ENCODE measurements at places on chromosomes 13 and 19.
A peak's percentile ranks its signal among the peaks of the same experiment; 100 is the strongest.

GRCh38 chr13:56317841-56318240, 822.9 kb upstream of the PRR20A start:
- DNase-seq, result no peak

DNA sequence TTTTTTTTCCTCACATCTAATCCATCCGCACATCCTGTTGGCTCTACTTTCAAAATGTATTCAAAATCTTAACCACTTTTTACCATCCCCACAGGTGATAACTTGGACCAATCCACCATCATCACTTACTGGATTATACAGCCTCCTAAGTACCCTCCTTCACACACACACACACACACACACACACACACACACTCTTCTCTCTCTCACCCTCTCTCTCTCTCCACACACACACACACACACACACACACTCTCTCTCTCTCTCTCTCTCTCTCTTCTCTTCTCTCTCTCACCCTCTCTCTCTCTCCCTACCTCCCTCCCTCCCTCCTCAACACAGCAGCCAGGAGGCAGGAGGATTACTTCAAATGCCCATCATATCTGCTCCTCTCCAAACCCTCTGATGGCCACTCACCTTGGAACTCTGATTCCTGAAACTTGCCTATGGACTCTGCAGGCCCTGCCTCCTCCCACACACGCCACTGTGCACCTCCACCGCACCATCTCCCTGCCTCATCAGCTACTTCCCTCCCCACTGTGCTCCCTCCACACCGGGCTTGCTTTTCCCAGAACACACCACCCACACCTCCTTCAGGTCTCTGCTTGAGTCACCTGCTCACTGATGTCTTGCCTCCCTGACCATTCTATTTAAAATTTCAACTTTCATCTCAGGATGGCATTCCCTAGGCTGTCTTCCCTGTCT, 39.7 kb downstream of the RCBTB2 start:
- no peak for DNase-seq

DNA sequence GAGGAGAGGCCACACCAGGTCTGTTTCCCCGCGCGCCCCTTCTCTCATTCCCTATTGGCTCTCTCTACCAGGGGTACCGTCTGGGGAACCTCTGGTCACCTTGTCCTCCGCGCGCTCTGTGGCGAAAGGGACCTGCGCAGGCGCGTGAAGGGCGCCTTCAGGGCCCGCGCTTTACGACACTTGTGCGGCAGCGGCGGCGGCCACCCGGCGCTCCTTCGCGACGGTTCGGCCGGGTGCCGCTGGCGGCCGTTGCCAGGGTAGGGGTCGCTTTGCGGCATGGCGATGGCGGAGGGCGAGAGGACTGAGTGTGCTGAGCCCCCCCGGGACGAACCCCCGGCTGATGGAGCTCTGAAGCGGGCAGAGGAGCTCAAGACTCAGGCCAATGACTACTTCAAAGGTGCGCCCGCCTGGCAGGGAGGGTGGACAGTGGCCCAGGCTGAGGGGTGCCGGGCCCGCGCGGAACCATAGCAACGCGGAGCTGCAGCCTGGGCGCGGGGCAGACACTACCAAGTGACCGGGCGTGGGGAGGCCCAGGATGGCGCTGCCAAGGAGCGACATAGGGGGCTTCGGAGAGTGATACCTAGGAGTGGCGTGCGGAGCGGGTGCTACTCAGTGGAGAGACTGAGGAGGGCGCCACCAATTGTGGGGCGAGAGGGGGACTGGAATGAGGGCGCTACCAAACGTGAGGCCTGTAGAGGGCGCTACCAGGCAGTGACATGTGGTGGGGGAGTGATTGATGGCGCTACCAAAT, at the start of gene PPP5C:
TSS of gene PPP5C (plus strand) at position 267 of the 751 bp plus-strand sequence. CDS start at position 277, 10 bp downstream.
- DNase-seq, result peak; percentile 99

DNA sequence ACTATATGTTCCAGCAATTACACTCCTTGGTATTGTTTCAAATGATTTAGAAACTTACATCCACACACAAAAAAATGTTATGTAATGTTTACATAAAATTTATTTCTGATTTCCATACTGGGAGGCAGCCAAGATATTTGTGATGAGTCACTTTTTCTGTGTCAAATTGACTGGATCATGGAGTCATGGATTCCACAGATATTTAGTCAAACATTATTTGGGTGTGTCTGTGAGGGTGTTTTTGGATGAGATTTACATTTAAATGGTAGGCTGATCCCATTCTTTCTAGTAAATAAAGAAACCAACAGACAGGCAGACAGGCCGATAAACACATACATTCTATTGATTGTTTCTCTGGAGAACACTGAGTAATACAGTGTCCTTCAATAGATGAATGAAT, 562.8 kb downstream of the SLITRK6 start:
- DNase-seq, result no peak

- DNase-seq, result no peak
Observed at GRCh38 chr13:26629260-26629825, 71.9 kb downstream of the WASF3 start.

GRCh38 chr19:15562861-15563260, 52.2 kb upstream of the CYP4F8 start:
- DNase-seq, result no peak

DNA sequence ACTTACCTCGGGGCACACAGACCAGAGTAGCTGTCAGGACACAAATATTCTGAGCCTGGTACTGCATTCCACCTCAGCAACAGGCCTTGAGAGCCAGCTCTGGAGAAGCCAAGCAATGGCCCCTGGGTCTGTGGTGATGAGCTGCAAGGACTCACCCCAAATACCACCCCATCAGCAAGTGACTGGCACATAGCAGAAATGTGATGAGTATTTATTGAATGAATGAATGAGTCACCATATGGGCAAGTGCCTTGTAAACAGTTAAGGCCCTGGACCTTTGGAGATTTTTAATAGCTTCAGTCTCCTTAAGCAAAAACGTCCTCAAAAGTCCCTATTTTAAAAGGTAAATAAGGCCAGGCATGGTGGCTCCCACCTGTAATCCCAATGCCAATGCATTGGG, 18.2 kb downstream of the GSX1 start:
- DNase-seq, result no peak

DNA sequence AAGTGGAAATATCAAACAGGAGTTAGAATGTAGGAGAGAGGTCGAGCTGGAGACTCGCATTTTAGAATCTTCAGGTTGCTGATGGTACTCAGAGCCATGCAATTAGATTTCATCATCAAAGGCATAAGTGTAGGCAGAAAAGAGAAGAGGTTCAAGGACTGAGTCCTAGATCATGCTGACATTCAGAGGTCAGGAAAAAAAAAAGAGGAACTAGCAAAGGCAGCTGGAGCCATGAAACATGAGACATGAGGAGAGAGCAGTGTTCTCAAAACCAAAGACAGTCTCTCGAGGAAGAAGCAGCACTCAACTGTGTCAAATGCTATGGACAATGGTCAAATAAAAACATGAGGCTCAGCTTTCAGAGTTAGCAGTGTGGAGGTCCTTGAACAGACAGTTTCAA, 12.4 kb upstream of the TPP2 start:
- DNase-seq, result no peak

DNA sequence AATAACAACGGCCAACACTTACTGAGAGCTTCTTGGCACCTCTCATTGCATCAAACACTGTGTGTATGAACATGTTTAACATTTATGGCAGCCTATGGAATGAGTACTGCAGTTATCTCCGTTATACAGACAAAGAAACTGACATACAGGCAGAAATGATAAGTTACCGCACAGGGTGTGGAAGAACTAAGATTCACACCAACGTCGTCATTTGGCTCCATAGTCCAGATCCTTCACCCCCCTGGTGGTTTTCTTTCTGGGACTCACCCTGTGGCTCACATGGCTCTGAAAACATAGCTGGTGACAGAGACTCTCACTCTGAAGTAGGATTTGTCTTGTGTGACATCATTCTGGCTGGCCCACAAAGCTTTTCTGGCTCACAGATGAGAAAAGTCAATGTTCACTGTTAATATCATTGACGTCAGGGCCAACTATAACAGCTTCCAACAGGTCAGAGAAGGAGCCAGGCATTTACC, 230.1 kb downstream of the DLEU7 start:
- DNase-seq, result no peak

GRCh38 chr13:40648040-40648439, 18.4 kb downstream of the FOXO1 start:
- DNase-seq, result no peak

GRCh38 chr13:23856008-23856750, 33.0 kb downstream of the MIPEP start:
- DNase-seq, result no peak

DNA sequence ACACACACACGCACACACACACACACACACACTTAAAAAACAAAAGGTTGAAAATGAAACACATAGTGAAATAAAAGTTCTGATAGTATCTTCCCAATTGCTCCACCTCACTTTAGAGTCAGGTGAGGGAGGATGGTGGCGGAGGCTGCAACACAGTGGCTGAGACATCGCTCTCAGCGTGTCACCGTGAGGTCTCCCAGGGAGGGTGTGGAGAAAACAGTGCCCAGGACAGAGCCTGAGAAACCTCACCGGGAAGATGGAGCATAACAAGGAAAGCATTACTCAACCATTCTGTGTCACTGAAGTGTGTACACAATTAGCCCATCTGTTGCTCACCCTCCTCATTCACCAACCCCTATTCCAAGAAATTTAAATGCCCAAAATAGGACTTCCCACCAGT, 111.4 kb upstream of the USP29 start:
- no peak for DNase-seq

GRCh38 chr13:41649659-41650058, 192.3 kb downstream of the RGCC start:
- peak; percentile 7 for DNase-seq

DNA sequence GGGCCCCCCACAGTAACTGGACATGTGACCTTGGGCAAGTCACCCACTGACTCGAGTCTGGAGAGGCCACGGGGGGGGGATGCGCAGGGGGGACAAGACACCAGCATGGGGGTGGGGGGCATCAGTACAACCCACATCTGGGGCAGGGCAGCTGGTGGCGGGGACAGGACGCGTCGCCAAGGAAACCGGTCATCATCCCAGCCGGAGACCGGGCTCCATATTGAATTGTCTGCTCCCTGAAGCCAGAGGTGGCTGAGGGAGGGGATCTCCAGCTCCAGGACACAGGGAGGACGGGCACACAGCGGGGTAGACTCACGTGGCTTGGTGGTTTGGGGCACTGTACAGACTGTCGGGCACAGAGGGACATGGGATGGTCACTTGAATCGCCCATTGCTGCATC, 11.4 kb downstream of the ONECUT3 start:
- DNase-seq, result no peak

All from hepatic stellate cell (primary cell).